ENCODE measurements at places on chromosomes 3 and 15. TPM values are rescaled to one million over a fixed set of nuclear protein-coding genes. Genes with fewer than 3 reads are reported as not detected.

MKRN2OS gene
- not detected for total RNA-seq

EFCAB12 gene
- total RNA-seq: 0.30 TPM

GRCh38 chr3:149153402-149153801 lies 24.0 kb downstream of the HPS3 start:
- no peaks in the 10 kb centered on the region for H3K27me3 ChIP-seq
- H3K4me3 ChIP-seq: no peak overlapping the region
- no peak overlapping the region for H3K27ac ChIP-seq
- no peak for DNase-seq

DNA sequence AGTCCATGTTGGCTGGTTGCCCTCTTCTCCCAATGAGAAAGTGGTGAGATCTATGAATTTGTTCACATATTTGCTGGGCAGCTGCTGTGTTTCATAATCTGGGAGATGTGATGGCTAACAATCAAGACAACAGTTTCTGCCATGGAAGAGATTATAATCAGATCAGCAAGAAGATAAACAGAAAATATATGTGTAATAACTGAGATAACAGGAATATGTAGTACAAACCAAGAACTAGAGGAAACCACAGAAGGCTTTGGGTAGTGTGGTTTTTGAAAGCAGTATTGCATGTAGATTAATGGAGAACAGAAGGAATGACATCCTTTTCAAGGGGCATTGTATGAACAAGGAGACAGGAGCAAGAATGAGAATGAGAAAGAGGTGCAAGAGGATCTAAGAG lies 12.2 kb upstream of the CSTA start:
- H3K27me3 ChIP-seq: peaks cover 7% of the 10 kb centered on the region
- no peak for DNase-seq

GOLGA8T gene
- total RNA-seq: 0.94 TPM

GRCh38 chr15:59247364-59247763 lies 40.7 kb downstream of the LDHAL6B start:
- no peak overlapping the region for H3K4me3 ChIP-seq
- H3K27ac ChIP-seq: no peak overlapping the region
- peaks cover 2% of the 10 kb centered on the region for H3K4me1 ChIP-seq
- H3K27me3 ChIP-seq: no peaks in the 10 kb centered on the region

All from osteocyte (in vitro differentiated cells).